ENCODE measurements at places on chromosomes 12 and 14. TPM values are rescaled to one million over a fixed set of nuclear protein-coding genes. Genes with fewer than 3 reads are reported as not detected.

DNA sequence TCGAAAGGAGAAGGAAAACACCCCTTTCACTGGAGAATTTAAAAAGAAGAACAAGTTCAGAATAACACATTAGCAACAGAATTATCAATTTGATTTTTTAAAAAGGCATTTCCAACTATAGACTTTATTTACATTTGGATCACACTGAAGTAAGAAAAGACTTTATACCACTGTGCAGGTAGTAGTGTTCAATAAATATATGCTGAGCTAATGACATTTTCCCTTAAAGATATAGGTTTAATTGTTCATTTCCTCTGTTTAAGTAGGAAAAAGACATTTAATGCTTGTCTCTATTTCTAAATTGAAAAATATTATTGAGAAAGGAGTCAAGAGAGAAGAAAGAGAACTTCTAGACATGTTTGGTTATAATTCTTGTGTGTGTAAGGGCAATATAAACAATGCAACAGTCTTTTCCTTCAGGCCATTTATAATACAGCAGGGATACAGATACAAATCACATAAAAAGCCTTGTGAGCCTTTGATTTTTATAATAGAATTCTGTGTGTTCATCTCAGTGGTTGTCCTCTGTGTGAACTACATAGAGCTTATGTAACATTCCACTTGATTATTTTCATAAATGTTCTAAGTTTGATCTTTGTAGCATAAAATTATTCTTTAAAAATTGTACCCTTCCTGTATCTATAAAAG lies 48.7 kb upstream of the PZP start:
- H3K27me3 ChIP-seq, result peaks cover 16% of the 10 kb centered on the region
- no peak overlapping the region for H3K4me3 ChIP-seq
- DNase-seq, result no peak
- peaks cover 4% of the 10 kb centered on the region for H3K4me1 ChIP-seq

- DNase-seq, result no peak
- no peaks in the 10 kb centered on the region for H3K27me3 ChIP-seq
These were observed 160.4 kb downstream of the EFCAB11 start for GRCh38 chr14:89794096-89794495.

GRCh38 chr14:24258548-24259265 lies 4.3 kb downstream of the TGM1 start:
- no peaks in the 10 kb centered on the region for H3K27me3 ChIP-seq
- no peaks in the 10 kb centered on the region for H3K36me3 ChIP-seq
- no peak overlapping the region for H3K4me3 ChIP-seq
- DNase-seq, result no peak
- H3K4me1 ChIP-seq, result no peaks in the 10 kb centered on the region

The LRRC43 gene
- not detected for total RNA-seq

DNA sequence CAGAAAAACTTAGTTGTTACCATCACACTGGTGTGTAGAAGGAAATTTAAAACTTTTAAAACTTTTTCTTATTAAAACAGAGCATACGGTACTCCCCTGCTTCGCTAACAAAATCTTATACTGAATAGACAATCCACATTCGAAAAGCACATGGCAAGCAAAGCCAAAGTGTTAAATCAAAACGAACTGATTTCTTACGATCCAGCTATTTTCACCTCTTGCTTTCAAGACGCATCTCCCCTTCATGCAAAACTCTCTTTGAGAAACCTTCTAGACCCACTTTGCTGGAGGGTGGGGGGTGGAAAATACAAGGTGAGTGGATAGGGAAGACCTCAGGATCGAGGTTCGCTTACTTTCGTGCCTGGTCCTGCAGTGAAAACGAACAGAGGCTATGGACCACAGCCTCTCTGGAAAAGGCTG lies 328 bp downstream of the INTS13 start:
- DNase-seq, result no peak

The CACNA2D4 gene
- total RNA-seq, result 8.2 TPM

The OSGEP gene
- 42.8 TPM for total RNA-seq

The BEST3 gene
- not detected for total RNA-seq

The AQP2 gene
- total RNA-seq, result not detected

- no peak for DNase-seq
- peaks cover 27% of the 10 kb centered on the region for H3K27me3 ChIP-seq
- H3K36me3 ChIP-seq, result peaks cover 1% of the 10 kb centered on the region
- H3K4me3 ChIP-seq, result no peak overlapping the region
- peaks cover 5% of the 10 kb centered on the region for H3K4me1 ChIP-seq
These were observed 768.1 kb upstream of the TBX3 start for GRCh38 chr12:115451780-115452736.

The DLK1 gene
- not detected for total RNA-seq

The GARIN6 gene
- not detected for total RNA-seq

- peak overlapping the region; percentile 59 for H3K27ac ChIP-seq
- peaks cover 11% of the 10 kb centered on the region for H3K36me3 ChIP-seq
- no peak for DNase-seq
- peaks cover 40% of the 10 kb centered on the region for H3K4me1 ChIP-seq
- no peak overlapping the region for H3K4me3 ChIP-seq
These were observed 41.6 kb upstream of the CDK17 start for GRCh38 chr12:96441816-96442215.

DNA sequence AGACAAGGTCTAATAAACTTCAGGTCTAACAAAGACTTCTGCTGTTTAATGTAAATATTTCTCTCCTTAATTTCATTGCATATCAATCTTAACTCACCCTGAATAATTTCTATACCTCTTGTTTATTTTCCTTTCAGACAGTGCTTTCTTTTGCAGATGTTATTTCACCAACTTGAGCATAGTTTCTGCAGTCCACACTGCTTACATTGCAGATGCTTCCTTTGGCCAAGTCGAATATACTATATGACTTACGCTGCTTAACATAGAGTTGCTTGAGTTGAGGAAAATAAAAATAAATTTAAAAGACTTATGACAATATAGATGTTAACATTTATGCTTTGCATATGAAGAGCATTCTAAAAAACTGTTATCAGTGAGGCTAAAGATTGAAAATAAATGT lies 217.7 kb downstream of the PTPRO start:
- no peak overlapping the region for H3K4me3 ChIP-seq
- no peaks in the 10 kb centered on the region for H3K27me3 ChIP-seq
- no peak for DNase-seq
- H3K4me1 ChIP-seq, result no peaks in the 10 kb centered on the region
- no peaks in the 10 kb centered on the region for H3K36me3 ChIP-seq

The SERPINA9 gene
- not detected for total RNA-seq

DNA sequence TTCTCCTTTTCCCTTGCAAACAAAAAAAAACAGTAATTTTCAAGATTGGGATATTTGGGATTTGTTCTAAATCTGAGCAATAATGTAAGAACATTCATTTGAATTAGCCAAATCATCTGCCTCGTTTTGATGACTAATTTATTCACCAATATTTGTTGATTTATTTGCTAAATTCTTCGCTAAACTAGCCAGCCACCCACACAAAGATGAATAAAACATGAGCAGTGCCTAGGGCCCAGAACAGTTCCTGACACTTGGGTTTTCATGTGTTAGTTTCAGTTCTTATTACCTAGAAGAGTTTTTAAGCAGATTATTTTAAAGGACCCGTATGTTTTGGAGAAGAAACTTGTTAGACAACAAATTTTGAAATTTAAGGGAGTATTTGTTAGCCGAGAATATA lies 1.4 kb downstream of the ETNK1 start:
- peaks cover 37% of the 10 kb centered on the region for H3K4me1 ChIP-seq
- peaks cover 10% of the 10 kb centered on the region for H3K27me3 ChIP-seq
- DNase-seq, result no peak
- peaks cover 18% of the 10 kb centered on the region for H3K36me3 ChIP-seq
